ENCODE measurements at places on chromosomes 5 and 9.

GRCh38 chr5:126615286-126615685 is 14.5 kb downstream of the PHAX start:
- H3K36me3 ChIP-seq: peaks cover 27% of the 10 kb centered on the region
- no peaks in the 10 kb centered on the region for H3K4me1 ChIP-seq
- H3K27me3 ChIP-seq: no peaks in the 10 kb centered on the region
- no peak overlapping the region for H3K4me3 ChIP-seq
- DNase-seq: no peak

DNA sequence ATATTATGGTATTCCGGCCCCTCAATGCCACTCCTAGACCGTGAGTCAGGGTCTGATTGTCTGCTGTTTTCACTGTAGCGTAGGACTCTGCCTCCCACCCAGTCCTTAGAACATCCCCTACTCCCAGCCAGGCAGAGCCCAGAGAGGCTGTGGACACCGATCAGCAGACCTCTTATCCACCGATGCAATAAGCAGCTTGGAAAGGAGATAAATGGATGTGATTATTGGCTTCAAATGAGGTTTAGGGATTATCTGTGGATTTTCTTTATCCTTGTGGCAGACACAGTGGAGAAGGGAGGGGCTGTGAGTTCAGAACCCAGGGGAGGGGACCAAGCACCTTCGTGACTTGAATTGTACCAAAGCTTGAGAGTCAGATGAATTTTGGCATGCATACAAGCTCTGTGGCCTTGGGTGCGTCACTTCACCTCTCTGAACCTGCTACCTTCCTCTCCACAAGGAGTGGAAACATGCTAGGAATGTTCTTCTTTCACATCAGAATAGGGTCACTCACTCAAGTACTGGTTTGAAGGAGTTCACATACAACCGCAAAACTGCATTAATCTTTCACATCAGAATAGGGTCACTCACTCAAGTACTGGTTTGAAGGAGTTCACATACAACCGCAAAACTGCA is 83.1 kb upstream of the CPLX2 start:
- no peaks in the 10 kb centered on the region for H3K36me3 ChIP-seq
- no peak overlapping the region for H3K27ac ChIP-seq
- H3K4me1 ChIP-seq: no peaks in the 10 kb centered on the region
- H3K4me3 ChIP-seq: no peak overlapping the region
- H3K27me3 ChIP-seq: no peaks in the 10 kb centered on the region

GRCh38 chr5:130874861-130875417 is 290.1 kb downstream of the HINT1 start:
- peaks cover 8% of the 10 kb centered on the region for H3K4me1 ChIP-seq
- H3K27ac ChIP-seq: no peak overlapping the region
- DNase-seq: no peak
- H3K4me3 ChIP-seq: no peak overlapping the region
- H3K36me3 ChIP-seq: no peaks in the 10 kb centered on the region

- no peaks in the 10 kb centered on the region for H3K36me3 ChIP-seq
- H3K4me3 ChIP-seq: no peak overlapping the region
- no peak for DNase-seq
- H3K4me1 ChIP-seq: peaks cover 16% of the 10 kb centered on the region
- no peaks in the 10 kb centered on the region for H3K27me3 ChIP-seq
- no peak overlapping the region for H3K27ac ChIP-seq
These were observed 246.0 kb downstream of the PDZD2 start for GRCh38 chr5:31884896-31885295.

- no peak for DNase-seq
- H3K4me1 ChIP-seq: no peaks in the 10 kb centered on the region
- H3K27me3 ChIP-seq: no peaks in the 10 kb centered on the region
- H3K36me3 ChIP-seq: no peaks in the 10 kb centered on the region
- H3K27ac ChIP-seq: no peak overlapping the region
These were observed 40.9 kb downstream of the ARHGEF28 start for GRCh38 chr5:73666891-73667290.

DNA sequence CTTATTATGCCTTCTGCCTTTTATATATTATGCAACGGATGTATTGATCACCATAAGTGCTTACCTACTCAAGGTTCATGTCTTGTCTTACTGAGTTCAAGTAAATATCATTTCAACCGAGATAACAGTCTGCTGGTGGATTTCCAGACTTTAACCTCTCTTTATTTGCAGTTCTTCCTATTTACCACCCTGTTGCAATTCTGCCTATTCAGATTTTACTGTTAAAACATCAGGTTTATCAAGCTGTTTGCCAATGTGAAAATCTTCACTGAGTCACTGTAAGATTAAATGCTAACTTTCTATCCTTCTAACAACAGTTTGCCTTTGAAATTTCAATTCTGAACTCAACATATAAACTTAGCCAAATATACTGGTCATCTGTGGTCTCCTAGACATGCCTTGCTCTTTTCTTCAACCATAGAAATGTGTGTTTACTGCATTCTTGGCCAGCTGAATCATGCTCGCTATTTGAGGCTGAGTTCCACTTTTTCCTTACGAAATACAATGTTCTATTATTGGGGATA is 471.7 kb upstream of the RORB start:
- H3K27ac ChIP-seq: no peak overlapping the region
- no peaks in the 10 kb centered on the region for H3K27me3 ChIP-seq
- H3K4me1 ChIP-seq: no peaks in the 10 kb centered on the region
- H3K4me3 ChIP-seq: no peak overlapping the region
- DNase-seq: no peak

DNA sequence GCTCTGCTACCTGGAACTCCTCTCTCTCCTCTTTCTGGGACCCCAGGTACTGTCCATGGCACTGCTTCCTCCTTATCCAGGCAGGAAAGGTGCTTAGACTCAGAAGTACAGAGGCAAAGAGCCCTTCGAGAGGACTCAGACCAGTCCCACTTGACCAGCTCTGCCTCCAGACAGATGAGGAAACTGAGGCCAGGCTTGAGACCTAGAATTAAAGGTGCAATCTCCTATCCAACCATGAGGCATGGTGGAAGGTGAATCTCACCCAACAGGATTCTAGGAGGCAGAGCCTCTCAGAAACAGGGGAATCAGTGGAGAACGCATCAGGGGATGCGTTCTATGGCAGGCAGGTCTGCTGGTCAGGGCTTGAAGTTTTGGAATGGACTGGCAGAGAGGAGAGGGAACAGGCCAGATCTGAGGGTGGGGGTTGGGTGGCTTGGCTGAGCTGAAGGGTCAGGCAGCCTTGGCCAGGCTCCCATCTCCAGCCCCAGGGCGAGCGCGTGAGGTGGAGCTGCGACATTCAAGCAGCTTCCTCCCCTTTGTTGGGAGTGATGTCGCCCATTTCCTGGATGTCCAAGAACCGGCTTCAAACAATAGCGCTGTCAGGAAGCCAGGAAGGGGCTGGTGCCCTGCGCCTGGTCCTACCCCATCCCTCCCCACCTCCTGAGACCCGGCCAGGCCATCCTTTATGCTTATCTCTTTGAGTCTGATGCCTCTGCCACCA is 26.2 kb downstream of the NDUFA8 start:
- no peaks in the 10 kb centered on the region for H3K36me3 ChIP-seq
- peaks cover 4% of the 10 kb centered on the region for H3K4me1 ChIP-seq
- peaks cover 24% of the 10 kb centered on the region for H3K27me3 ChIP-seq
- no peak overlapping the region for H3K4me3 ChIP-seq

- H3K27ac ChIP-seq: no peak overlapping the region
- no peaks in the 10 kb centered on the region for H3K4me1 ChIP-seq
- DNase-seq: no peak
- H3K27me3 ChIP-seq: no peaks in the 10 kb centered on the region
These were observed 228.7 kb downstream of the NTRK2 start for GRCh38 chr9:84898188-84898587.

DNA sequence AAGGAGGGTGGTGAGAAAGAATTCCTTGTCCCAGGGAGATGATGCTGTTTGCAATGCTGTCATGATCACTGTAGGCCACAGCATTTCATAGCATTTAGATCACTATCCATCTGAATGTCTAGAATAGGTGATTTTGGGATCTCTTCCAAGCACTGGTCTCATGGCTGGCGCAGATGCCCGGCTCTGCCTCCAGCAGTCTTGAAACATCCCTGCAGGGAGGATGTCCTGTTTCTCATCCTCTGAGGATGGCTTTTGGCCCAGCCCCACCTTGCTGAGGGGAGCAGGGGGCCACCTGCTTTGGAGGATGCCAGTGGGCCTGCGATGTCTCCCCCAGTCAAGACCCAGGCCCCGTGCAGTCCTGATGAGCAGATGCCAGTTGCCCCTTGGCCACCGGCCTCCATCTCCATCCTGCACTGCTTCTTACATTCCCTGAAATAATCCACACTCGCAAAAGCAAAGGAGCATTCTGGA is 63.5 kb upstream of the GARNL3 start:
- peaks cover 48% of the 10 kb centered on the region for H3K4me1 ChIP-seq
- no peak overlapping the region for H3K4me3 ChIP-seq
- no peaks in the 10 kb centered on the region for H3K36me3 ChIP-seq
- no peak for DNase-seq
- no peaks in the 10 kb centered on the region for H3K27me3 ChIP-seq

GRCh38 chr5:111685969-111686368 is 71.0 kb downstream of the NREP start:
- H3K4me1 ChIP-seq: peaks cover 16% of the 10 kb centered on the region
- no peaks in the 10 kb centered on the region for H3K36me3 ChIP-seq
- no peak for DNase-seq

DNA sequence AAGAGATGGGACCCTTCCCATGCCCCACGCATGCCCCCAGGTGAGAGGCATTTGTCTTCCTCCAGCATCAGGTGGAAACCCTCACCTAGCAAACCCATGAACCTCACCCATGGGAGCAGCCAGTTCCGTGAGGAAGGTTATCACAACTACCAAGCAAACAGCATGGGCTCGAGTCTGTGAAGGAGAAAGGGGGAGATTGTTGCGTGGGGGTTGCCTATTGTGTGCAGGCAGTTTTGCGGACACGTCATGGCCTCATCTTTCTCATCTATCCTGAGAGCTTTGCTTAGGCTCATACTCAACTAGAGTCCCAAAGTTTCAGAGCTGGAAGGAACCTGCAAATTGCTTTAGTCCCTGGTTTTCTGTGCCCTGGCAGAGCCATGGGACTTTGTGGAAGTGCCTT is 73.6 kb upstream of the TGFBR1 start:
- DNase-seq: no peak
- peaks cover 52% of the 10 kb centered on the region for H3K36me3 ChIP-seq
- H3K4me3 ChIP-seq: no peak overlapping the region
- no peaks in the 10 kb centered on the region for H3K27me3 ChIP-seq
- H3K27ac ChIP-seq: no peak overlapping the region
- no peaks in the 10 kb centered on the region for H3K4me1 ChIP-seq

DNA sequence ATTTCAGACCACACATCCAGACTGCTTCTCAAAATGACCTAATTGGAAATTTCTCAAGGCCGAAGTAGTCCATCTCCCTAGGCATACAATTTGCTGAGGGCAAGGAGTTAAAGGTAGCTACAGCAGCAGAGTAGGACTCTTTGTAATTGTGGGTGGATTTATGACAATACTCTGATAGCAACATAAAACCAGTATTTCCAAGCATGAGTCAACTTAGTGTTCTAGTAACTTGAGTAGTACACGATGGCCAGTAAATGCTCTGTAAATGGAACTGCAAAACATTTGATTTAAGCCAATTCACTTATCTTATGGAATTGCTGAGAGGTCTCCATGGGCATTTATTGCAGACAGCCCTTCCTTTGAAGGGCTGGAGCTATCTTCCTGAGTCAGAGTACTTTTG is 352.2 kb downstream of the PLK2 start:
- no peak overlapping the region for H3K27ac ChIP-seq
- H3K4me1 ChIP-seq: peaks cover 3% of the 10 kb centered on the region
- H3K36me3 ChIP-seq: no peaks in the 10 kb centered on the region
- H3K4me3 ChIP-seq: no peak overlapping the region
- H3K27me3 ChIP-seq: no peaks in the 10 kb centered on the region

GRCh38 chr9:83061990-83062650 is 822 bp downstream of the RASEF start:
- peaks cover 22% of the 10 kb centered on the region for H3K27me3 ChIP-seq
- H3K4me1 ChIP-seq: peaks cover 9% of the 10 kb centered on the region
- no peak overlapping the region for H3K27ac ChIP-seq

DNA sequence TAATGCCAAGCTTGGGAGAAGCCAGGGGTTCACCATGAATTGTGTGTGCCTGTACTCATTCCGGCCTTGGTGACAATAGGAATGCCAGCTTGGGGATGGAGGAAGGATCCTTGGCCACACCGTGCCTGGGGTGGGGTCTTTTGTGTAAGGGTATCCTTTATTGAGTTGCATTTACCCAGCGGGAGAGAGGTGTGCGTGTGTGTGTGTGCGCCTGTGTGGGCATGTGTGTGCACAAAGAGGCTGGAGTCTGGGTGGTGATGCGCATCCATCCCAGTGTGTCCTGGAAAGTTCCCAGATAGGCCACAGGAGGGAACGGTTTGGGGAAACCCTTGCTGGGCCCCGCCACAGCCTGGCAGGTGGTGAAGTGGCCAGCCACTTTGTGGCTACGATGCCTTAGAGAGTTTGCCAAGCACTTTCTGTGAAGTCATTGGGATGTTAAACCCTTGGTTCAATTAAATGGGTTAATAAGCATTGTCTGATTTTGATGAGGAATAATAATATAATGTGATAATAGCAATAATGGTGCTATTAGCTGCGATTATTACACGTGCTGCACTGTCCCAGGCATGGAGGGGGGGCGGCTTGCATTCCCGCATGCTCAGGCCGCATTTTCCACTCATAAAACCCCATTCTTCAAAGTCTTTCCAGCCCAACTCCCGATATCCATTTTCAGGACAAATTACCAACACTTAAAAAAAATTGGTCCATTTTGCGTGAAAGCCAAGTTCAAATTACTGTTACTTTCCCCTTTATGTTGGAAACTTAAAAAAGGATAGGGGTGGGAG is 13.7 kb downstream of the PITX1 start:
- peaks cover 3% of the 10 kb centered on the region for H3K4me1 ChIP-seq
- H3K27me3 ChIP-seq: peaks cover 14% of the 10 kb centered on the region
- no peaks in the 10 kb centered on the region for H3K36me3 ChIP-seq

- H3K4me1 ChIP-seq: peaks cover 4% of the 10 kb centered on the region
- DNase-seq: no peak
- no peak overlapping the region for H3K27ac ChIP-seq
- H3K27me3 ChIP-seq: peaks cover 28% of the 10 kb centered on the region
- H3K36me3 ChIP-seq: no peaks in the 10 kb centered on the region
These were observed 11.1 kb upstream of the SLC6A19 start for GRCh38 chr5:1190278-1190677.

GRCh38 chr5:82952326-82952725 is 124.9 kb downstream of the TMEM167A start:
- H3K36me3 ChIP-seq: no peaks in the 10 kb centered on the region
- H3K27me3 ChIP-seq: no peaks in the 10 kb centered on the region
- no peaks in the 10 kb centered on the region for H3K4me1 ChIP-seq
- H3K27ac ChIP-seq: no peak overlapping the region
